ENCODE measurements at places on chromosomes 2 and 18.

- no peaks in the 10 kb centered on the region for H3K36me3 ChIP-seq
- H3K4me3 ChIP-seq: no peak overlapping the region
- DNase-seq: no peak
- no peaks in the 10 kb centered on the region for H3K4me1 ChIP-seq
Observed at GRCh38 chr2:159165048-159165447, 121.5 kb downstream of the WDSUB1 start.

DNA sequence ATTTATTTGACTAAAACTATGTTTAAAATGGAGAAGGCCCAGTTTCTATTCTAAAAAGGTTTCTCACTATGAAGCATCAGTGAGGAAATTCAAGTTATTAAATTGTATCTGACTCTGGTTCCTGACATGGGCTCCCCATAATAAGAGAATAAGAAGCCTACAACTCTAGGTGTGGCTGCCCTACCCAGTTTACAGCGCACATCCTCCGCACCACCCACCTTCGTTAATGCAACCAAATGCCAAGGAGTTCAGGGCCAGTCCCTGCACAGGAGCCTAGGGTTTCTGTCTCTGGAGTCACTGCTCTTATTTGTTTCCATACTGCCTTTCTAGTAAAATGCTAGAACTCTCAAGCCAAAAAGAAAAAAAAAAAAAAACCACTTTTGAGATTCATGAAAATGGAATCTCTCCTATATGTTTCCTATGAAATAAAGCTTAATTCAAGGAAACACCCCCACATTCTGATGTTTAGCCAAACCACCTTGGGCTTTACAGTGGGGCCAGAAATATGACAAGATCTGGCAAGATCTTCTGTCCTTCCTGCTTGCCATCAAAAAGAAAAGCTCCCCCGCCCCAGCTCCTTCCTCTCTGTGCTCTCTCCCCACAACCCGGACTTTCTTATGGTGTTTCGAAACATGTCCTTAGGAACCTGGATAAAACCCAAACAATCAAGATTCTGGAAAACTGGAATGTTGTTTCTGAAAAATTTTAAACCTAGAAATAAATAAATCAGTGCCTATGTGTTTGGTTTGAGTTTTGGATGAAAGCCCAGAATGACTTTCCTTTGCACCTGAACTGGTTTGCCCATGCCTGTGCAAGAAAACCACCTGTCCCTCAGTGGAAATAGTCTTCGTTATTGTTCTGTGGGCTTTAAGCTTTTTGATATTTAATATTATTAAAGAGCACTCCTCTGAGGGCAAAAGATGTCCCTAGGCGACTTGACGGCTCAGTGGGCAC is 136.7 kb downstream of the SP3 start:
- no peaks in the 10 kb centered on the region for H3K36me3 ChIP-seq
- no peak for DNase-seq
- H3K27ac ChIP-seq: no peak overlapping the region

DNA sequence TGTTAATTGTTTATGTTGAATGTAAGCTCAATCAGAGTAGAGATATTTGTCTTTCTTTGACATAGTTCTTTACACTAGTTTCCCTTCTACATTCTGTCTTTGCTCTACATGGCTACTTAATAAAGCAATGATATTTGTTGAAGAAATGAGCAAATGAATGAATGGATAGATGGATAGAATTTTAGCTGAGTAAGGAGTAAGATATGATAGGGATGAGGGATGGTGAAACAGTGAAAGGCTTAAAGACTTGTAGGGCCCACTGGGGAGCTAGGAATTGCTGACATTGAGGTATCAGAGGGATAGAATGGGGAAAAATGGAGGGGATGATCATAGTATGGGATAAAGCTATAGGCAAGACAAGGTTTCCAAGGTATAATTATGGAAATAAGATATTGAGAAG is 361.6 kb upstream of the SPHKAP start:
- H3K4me1 ChIP-seq: no peaks in the 10 kb centered on the region
- no peak overlapping the region for H3K27ac ChIP-seq
- H3K36me3 ChIP-seq: no peaks in the 10 kb centered on the region
- no peaks in the 10 kb centered on the region for H3K27me3 ChIP-seq

GRCh38 chr2:222364285-222364895 is 60.0 kb upstream of the SGPP2 start:
- H3K27ac ChIP-seq: no peak overlapping the region
- peaks cover 3% of the 10 kb centered on the region for H3K4me1 ChIP-seq
- no peak for DNase-seq
- no peaks in the 10 kb centered on the region for H3K27me3 ChIP-seq

DNA sequence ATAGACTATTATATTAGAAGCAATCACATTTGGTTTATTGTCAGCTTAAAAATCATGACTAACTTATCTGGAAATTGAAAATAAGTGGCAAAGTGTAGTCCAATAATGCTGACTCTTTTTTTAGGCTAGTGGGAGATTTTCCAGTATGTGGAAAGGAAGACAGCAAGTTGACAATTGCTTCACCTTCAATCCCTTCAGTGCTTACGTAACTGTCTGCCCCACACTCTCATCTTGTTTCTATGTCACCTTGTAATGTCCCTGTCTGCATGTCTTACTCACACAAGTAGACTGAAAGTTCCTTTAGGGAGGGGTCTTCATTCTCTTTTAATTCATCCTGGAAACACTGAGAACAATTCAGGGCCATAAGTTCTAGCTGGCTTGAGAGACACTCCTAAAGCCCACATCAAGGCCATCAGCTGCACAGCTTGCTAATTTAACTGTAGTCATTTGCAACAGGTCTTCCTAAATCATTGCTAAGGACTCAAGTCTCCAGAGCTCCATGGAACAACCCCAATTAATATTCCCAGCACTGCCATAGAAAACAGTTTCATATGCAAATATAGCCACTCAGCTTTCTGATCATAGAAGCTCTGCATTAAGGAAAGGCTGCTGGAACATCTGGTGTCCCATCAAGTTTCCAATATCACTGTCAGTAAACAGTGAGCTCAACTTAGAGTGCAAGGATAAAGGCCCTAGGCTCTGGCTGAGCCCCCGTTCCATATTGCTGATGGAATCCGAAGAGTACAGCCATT is 230.5 kb downstream of the ETAA1 start:
- H3K4me1 ChIP-seq: no peaks in the 10 kb centered on the region
- no peaks in the 10 kb centered on the region for H3K27me3 ChIP-seq
- no peaks in the 10 kb centered on the region for H3K36me3 ChIP-seq
- no peak overlapping the region for H3K4me3 ChIP-seq
- no peak for DNase-seq

GRCh38 chr2:229118336-229118735 is 152.8 kb downstream of the PID1 start:
- H3K36me3 ChIP-seq: no peaks in the 10 kb centered on the region
- DNase-seq: no peak
- no peaks in the 10 kb centered on the region for H3K27me3 ChIP-seq

GRCh38 chr2:187857826-187858225 is 303.6 kb upstream of the TFPI start:
- no peaks in the 10 kb centered on the region for H3K27me3 ChIP-seq
- H3K4me3 ChIP-seq: no peak overlapping the region
- no peaks in the 10 kb centered on the region for H3K36me3 ChIP-seq
- DNase-seq: no peak

GRCh38 chr2:181946444-181947127 is 39.1 kb upstream of the PPP1R1C start:
- H3K27ac ChIP-seq: no peak overlapping the region
- peaks cover 22% of the 10 kb centered on the region for H3K27me3 ChIP-seq
- H3K4me3 ChIP-seq: no peak overlapping the region
- no peaks in the 10 kb centered on the region for H3K36me3 ChIP-seq
- no peak for DNase-seq
- H3K4me1 ChIP-seq: peaks cover 3% of the 10 kb centered on the region

DNA sequence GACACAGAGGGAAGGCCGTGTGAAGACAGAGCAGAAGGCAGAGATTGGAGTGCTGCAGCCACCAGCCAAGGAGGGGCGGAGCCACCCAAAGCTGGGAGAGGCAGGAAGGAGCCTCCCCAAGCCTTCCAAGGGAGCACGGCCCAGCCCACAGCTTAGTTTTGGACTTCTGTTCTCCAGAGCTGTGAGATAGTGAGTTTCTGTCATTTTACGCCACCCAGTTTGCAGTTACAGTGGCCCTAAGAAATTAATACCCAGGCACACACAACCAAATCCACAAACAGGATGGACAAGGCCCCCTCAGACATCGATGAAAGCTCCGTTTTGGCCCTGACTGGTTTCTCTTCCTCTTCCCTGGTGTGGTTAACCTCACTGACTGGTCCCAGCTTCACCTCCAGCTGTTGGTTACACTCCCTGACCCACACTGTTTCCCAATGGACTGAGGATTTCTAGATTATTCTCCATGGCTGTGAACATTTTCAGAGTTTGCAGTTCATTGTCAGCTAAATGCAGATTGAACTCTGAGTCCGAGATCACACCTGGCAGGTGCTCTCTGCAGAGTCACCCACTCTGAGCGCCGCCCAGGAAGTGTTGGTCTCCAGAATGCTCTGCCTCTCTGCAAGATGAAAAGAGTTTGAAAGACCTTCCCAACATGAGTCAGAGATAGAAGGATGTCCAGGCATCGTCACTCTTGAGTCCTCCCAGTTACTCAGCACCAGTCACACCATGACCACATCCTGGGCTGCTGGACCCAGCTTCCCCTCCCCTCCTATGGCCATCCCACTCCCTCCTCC is 100.2 kb downstream of the TWIST2 start:
- no peak for DNase-seq
- no peak overlapping the region for H3K27ac ChIP-seq
- peaks cover 7% of the 10 kb centered on the region for H3K4me1 ChIP-seq
- H3K4me3 ChIP-seq: no peak overlapping the region

GRCh38 chr2:20604401-20604911 is 46.4 kb downstream of the HS1BP3 start:
- H3K27me3 ChIP-seq: peaks cover 2% of the 10 kb centered on the region
- no peaks in the 10 kb centered on the region for H3K36me3 ChIP-seq
- no peaks in the 10 kb centered on the region for H3K4me1 ChIP-seq
- H3K27ac ChIP-seq: no peak overlapping the region
- H3K4me3 ChIP-seq: no peak overlapping the region

- peaks cover 8% of the 10 kb centered on the region for H3K4me1 ChIP-seq
- no peak for DNase-seq
- H3K27ac ChIP-seq: no peak overlapping the region
- peaks cover 2% of the 10 kb centered on the region for H3K27me3 ChIP-seq
Observed at GRCh38 chr2:159209341-159210306, 76.9 kb downstream of the WDSUB1 start.
